Activated CD4-positive, alpha-beta T cell treated with anti-CD3 and anti-CD28 coated beads for 1 hour (primary cell): ENCODE measurements at places on chromosomes 2 and 18.

- DNase-seq: no peak
Measured at GRCh38 chr2:26355038-26355995, 8.7 kb upstream of the ADGRF3 start.

DNA sequence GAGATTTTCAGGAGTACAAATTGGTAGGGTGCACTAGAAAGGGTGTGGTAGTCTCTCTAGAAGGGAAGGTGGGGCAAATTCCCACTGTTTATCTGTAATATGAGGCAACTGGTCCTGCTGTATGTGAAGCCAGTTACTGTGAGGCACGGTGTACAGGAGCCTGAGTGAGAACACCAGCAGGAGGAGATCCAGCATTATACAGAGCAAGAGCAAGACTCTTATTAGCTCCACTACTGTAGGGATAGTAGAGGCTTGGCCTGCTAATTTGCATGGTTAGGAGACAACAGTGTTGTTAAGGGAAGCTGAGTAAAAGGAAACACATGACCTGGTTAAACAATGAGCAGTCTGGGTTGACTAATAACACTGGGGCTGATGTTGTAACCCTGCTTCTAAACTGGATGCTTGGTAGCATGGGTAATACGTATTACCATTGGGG is 76.3 kb upstream of the WDSUB1 start:
- no peak for DNase-seq

- no peak for DNase-seq
Measured at GRCh38 chr2:176283291-176284068, 14.2 kb downstream of the MTX2 start.

DNA sequence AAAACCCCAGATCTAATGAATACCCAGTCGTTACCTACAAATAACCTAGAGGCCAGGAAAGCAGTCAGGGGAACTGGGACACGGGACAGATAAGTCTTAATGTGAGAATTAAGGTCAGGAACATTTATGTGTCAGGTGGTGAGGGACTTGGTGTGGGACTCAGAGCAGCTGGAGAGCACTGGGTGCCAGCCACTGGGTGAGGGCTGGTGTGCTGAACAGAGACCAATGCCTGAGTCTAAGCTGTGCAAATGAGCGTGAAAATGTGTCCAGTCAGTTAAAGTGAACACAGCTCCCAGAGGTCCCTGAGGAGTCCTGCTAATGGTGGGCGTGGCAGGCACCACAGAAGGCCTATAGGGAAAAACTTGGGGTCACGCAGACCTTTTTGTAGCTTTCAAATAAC is 225.9 kb downstream of the C1D start:
- DNase-seq: no peak

- DNase-seq: no peak
Measured at GRCh38 chr2:152165780-152166179, 9.8 kb downstream of the STAM2 start.

GRCh38 chr18:62242955-62243354 is 55.9 kb downstream of the RELCH start:
- DNase-seq: no peak

GRCh38 chr2:202278036-202278760 is 12.6 kb downstream of the NOP58 start:
- no peak for DNase-seq

GRCh38 chr2:46275995-46276394 is 21.2 kb upstream of the EPAS1 start:
- no peak for DNase-seq

DNA sequence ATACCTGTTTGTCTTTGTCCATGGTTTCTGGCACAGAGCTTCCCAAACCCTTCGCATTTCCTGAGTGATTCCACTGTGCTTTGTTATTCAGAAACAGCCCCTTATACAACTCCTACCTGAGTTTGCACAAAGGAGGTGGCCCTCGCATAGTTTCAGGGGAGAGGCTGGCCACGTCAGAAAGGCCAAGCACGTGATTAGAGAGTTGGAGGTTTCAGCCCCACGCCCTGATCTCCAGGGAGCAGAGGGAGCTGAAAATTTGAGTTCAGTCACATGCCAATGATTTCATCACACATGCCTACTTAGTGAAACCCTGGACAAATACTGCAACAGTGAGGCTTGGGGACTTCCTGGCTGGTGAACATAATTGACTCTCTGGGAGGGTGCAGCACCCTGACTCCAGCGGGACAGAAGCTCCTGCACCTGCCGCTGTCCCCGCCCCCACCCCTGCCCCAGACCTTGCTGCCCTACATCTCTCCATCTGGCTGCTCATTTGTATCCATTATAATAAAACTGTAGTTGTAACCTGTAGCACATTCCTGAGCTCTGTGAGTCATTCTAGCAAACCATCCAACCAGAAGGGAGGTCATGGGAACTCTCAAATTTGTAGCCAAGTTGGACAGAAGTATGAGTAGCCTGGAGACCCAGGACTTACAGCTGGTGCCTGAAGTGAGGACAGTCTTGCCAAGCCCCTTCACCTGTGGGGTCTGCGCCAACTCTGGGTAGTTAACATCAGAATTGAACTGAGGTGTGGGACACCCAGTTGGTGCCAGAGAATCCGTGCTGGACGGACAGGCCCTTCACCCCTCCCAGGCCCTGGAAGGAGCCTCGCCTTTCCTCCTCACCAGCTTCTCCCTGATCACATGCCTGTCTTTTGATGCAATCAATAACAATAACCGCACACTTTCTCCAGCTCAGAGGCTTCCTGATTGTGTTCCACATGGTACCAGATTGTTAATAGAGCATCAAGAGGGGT is 224.3 kb downstream of the ANAPC1 start:
- DNase-seq: no peak
